ENCODE measurements at places on chromosomes 1 and 21.

DNA sequence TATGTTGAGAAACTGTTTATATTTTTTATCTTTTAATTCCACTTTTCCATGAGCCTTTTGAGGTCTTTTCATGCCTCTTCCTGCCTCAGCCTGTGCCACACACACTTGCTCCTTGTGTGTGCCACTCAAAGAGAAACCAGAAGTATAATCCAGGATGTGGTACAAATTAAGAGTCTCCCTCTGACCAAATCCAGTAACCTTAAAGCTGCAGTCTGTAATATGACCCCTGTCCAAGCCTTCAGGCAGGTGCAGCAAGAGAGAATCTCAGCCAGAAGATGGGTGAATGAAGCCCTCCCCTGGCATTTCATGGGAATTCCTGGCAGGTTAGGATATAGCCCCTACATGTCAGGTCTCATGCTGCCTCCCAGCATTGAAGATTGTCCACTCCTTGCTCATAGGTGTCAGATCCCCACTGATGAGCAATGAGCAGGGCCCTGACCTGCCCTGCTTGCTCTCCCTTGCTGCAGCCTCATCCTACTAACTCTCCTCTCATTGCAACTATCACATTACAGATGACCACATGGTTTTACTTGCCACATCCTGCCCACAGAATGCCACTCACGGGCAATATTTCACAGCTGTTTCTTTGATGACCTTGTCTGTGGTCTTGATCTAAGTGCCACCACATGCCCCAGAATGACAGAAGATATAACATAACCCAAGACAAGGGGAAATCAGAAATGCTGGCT, 169.3 kb downstream of the SEC16B start:
- no peak for DNase-seq

DNA sequence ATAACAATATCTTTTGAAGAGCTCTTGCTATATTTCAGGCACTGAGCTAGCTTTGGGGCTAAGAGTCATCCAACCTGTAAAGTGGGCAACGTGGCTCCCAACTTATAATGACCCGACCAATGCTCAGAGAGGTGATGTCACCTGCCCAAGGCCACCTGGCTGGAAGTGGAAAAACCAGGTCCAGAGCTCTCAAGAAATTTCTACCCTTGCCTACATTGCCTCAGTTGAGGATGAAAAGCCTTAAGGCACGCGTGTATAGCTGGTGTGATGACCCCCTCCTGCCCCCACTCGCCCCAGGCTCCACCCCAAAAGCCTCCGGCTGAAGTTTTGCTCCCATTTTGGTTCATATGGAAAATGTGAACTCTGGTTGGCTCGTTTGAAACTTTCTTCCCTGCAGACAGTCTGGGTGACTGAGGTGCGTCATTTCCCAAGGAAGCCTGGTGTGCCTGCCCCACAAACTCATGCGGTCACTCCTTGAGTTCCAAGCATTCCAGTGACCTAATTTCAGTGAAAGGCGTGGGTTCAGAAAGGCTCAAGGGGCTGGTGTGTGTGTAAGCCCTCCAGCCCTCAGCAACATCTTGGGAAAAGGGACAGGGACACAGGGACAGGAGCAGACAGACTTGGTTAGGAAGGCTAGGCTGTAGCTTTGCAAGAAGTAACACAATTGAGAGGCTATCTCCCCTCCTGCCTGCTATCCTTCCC, 20.5 kb downstream of the HTR1D start:
- no peak for DNase-seq

- no peak for DNase-seq
Measured at GRCh38 chr1:19381261-19381660, 69.1 kb downstream of the SLC66A1 start.

DNA sequence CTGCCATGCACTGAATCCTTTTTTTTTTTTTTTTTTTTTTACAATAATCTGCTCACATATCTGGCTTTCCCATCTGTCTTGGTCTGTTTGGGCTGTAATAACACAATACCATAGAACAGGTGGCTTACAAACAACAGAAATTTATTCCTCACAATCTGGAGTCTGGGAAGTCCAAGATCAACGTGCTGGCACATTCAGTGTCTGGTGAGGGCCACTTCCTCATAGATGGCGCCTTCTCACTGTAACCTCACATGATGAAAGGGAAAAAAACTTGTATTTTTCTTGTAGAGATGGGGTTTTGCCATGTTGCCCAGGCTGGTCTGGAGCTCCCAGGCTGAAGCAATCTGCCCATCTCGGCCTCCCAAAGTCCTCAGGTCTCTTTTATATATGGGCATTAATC, 13.0 kb upstream of the PARP1 start:
- DNase-seq: no peak

- no peak for DNase-seq
Measured at GRCh38 chr1:171509191-171509590, 23.9 kb downstream of the PRRC2C start.

DNA sequence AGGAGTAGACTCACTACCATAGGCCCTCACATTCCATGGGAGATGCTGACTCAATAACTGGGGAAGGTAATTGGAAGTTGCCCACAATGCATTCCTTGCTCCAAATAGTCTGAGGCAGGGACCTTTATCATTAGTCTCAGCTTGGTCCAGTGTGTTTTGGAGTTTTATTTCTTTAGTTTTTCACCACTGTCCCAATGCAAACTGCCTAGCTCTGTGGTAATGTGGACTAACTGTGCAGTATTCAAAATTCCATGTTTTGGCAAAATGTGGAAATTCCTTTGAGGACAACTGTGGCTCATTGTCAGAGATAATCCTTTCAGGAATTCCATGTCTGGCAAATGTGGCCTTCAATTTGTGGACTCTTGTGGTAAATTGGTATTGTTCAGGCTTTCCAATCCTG, 78.1 kb upstream of the PAPPA2 start:
- no peak for DNase-seq

DNA sequence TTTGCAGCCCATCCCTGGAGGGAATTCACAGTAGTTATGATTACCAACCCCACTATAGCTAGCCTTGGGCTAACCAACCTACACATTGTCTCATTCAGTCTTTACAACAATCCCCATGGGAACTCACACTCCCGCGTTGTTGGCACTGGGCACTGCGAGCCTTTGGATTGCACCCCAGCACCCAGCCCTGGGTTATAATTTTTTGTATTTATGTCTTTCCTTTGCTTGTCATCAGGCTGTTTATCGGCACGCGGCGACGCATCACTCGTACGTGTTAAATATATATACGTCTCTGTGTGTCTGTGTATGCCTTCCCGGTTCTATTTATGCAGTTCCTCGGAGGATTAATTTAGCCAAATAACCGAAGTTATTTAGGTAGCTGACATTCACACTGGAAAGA, 47.2 kb upstream of the IGSF21 start:
- no peak for DNase-seq

- peak; percentile 26 for DNase-seq
Measured at GRCh38 chr1:159790237-159790917, 9.6 kb downstream of the DUSP23 start.

DNA sequence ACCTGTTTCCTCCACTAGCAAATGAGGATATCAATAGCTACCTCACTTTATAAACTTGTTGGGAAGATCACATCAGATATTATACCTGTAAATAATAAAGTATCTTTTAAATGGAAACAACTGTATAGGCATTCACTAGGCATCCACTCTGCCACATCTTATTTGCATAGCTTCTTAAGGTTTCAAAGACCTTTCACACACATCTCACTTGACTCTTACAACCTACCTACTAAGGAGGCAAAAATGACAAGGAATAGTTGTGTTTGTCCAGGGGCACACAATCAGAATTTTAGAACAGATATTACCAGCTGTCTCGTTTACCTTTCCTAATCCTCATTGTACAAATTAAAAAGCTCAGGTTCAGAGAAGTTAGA, 51.5 kb downstream of the VANGL2 start:
- DNase-seq: no peak

DNA sequence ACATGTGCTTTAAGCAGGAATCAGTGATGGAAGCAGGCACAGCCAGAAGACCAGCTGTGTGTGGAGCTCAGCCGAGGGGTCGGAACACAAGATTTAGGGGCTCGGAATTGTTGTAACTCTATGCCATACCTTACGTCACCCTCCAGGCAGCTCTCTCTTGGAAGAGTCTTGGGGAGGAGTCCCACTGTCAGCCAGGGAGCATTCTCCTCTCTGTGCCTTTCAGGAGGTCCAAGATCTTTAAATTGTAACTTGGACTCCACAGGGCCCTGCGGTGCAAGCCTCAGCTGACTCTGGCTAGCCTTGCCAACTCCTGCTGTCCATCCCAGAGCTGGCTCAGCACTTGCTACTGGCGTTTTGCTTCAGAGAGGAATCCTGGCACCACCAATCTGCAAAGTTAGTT, 26.4 kb upstream of the ROR1 start:
- DNase-seq: no peak

DNA sequence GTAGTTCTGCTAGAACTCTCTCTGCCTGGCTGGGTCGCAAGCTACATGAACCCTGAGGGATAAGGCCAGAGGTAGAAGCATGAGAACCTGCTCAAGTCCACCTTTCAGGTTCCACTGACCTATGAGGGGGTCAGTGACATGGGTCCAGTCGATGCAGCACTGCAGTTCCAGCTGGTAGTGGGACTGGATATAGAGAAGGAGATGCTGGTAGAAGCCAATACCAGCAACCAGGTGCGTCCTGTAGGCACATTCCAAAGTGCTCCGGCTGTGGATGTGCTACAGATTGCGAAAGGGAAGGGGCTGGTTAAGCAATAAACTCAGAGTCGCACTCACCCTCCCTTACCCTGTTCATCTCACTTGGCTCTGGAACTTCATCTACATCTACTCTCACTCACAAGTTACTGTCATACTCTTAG, 5.7 kb downstream of the SMG5 start:
- no peak for DNase-seq

DNA sequence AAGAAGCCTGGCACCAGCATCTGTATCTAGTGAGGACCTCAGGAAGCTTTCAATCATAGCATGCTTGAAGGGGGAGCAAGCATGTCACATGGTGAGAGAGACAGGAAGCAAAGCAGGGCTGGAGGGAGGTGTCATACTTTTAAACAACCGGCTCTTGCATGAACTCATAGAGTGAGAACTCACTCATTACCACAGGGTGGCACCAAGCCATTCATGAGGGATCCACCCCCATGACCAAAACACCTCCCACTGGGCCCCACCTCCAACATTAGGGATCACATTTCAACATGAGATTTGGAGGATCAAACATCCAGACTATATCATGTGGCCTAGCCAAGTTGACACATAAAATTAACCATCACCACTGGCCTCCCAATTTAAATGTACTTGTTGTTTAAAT, 125.1 kb upstream of the KCND3 start:
- DNase-seq: no peak

- DNase-seq: no peak
Measured at GRCh38 chr1:37469386-37469785, 5.0 kb upstream of the ZC3H12A start.

GRCh38 chr1:5239911-5240310, 585.5 kb downstream of the AJAP1 start:
- no peak for DNase-seq

DNA sequence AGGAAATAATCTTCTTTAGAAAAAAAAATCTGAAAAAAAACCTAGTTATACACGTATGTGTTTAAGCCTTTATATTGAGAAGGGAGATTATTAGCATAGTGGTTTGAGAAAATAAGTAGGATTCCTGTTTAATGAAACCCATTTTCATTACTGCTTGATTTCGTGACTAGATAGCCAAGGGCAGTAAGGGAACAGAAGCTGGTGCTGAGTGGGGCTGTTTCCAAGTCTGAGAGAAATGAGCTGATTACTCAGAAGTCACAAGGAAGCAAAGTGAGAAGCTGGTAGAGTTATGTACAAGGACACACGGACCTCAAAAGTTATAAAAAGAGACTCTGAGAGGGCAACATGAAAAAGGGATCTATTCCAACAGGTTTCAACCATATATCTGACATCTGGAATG, 256.5 kb downstream of the TTLL7 start:
- DNase-seq: no peak

- no peak for DNase-seq
Measured at GRCh38 chr1:27138927-27139326, 16.0 kb downstream of the SLC9A1 start.

DNA sequence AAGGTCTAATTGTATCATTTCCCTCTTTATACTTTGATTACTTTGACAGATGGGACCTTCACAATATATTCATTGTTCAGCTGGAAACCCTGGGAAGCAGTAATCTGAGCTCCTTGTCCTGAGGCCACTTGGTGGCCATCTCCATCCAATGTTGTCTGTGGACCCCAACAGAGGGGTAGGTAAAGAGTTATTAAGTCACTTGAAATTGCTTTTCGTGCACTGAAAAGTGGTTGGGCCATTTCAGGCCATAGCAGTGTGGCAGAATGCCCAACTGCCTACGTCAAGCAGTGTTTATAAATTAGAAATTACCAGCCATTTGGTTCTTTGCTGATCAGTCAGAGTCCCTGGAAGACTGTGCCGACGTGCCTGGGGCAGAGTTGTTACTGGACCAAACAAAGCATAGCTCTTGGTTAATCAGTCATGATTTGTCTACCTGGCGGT, 308.3 kb upstream of the USP25 start:
- DNase-seq: no peak

DNA sequence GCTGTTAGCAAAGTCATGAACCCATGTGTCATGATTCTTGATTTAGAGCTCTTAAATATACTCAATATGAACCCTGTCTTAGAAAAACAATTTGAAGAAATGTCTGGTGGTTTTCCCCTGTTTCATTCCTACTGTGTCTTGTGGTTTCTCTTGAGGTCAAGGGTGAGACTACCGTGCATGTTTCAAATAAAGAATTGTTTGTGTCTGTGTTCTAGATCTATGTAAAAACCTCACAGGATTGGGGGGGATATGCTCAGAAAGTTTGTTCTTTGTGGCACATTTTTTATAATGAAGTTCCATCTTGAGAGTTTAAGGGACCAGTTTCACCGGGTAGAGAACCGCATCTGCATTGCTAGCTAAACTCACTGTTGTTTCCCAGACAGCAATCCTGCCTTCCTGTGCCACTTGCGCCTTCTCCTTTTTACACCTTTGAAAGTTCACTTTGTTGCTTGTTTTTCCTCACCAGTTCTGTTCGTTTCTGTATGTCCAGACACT, 30.9 kb upstream of the CACYBP start:
- no peak for DNase-seq

- no peak for DNase-seq
Measured at GRCh38 chr1:65526049-65526556, 105.6 kb downstream of the LEPR start.

GRCh38 chr1:223748773-223749733, 36.7 kb downstream of the CAPN2 start:
- no peak for DNase-seq

- DNase-seq: no peak
Measured at GRCh38 chr1:40311692-40312091, 5.4 kb downstream of the COL9A2 start.

GRCh38 chr1:47870480-47870879, 126.7 kb downstream of the TRABD2B start:
- no peak for DNase-seq

- no peak for DNase-seq
Measured at GRCh38 chr21:14982336-14982735, 82.5 kb downstream of the NRIP1 start.

- no peak for DNase-seq
Measured at GRCh38 chr1:235008239-235008638, 120.4 kb downstream of the TOMM20 start.

- DNase-seq: no peak
Measured at GRCh38 chr1:85502625-85503083, 37.7 kb upstream of the DDAH1 start.

Data from NCI-H774 (cell line).